ENCODE measurements at places on chromosomes 7 and 10.
A peak's percentile ranks its signal among the peaks of the same experiment; 100 is the strongest.

GRCh38 chr7:95045236-95045923, 138.0 kb downstream of the PPP1R9A start:
- DNase-seq, result no peak

- peak; percentile 56 for DNase-seq
These were observed 40.5 kb downstream of the PDE6C start for GRCh38 chr10:93652857-93653256.

GRCh38 chr7:127745445-127745844, 93.5 kb downstream of the SND1 start:
- no peak for DNase-seq

- no peak for DNase-seq
These were observed 55.8 kb upstream of the LANCL2 start for GRCh38 chr7:55309040-55309991.

GRCh38 chr7:45384499-45384898, 189.7 kb upstream of the ADCY1 start:
- DNase-seq, result no peak

- DNase-seq, result peak; percentile 51
These were observed 51.2 kb upstream of the LAMB4 start for GRCh38 chr7:108181073-108181985.

DNA sequence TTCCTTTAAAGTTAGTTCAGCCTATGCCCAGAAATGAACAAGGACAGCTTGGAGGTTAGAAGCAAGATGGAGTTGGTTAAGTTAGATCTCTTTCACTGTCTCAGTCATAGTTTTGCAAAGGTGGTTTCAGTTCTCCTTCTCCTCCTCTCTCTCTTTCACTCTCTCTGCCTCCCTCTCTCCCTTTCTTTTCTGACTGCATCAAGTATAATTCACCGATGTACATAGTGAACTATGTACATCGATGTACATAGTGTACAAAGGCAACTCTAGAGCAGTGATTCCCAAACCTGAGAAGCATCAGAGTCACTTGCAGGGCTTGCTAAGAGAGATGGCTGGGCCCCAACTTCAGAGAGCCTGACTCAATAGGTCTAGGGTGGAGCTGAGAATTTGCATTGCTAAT, 1259.7 kb downstream of the TYW1 start:
- no peak for DNase-seq

DNA sequence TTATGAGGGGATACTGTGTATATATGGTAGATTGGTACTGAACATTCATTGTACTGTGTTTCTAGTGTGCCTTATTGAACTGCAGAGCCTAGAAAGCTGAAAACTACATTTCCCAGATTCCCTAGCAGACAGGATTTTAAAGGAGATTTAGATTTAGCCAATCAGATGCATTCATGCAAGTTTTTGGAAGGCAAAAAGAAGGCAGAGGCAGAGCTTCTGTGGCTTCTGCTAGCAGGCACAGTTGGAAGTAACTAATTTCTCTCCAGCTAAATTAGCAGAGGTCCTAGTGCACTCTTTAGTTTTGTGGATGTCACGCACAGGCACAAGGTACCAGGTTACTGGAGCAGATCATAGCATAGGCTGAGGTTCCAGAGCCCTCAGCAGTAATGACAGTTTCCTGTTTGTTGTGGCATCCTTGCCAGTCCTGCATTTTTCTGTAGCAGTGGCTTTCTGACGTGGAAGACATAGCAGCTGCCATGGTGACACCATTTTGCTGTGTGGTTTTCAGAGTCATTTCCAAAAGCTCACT, 83.7 kb upstream of the CCDC71L start:
- no peak for DNase-seq

- peak; percentile 36 for DNase-seq
These were observed 6.4 kb upstream of the PRTFDC1 start for GRCh38 chr10:24958721-24959381.

DNA sequence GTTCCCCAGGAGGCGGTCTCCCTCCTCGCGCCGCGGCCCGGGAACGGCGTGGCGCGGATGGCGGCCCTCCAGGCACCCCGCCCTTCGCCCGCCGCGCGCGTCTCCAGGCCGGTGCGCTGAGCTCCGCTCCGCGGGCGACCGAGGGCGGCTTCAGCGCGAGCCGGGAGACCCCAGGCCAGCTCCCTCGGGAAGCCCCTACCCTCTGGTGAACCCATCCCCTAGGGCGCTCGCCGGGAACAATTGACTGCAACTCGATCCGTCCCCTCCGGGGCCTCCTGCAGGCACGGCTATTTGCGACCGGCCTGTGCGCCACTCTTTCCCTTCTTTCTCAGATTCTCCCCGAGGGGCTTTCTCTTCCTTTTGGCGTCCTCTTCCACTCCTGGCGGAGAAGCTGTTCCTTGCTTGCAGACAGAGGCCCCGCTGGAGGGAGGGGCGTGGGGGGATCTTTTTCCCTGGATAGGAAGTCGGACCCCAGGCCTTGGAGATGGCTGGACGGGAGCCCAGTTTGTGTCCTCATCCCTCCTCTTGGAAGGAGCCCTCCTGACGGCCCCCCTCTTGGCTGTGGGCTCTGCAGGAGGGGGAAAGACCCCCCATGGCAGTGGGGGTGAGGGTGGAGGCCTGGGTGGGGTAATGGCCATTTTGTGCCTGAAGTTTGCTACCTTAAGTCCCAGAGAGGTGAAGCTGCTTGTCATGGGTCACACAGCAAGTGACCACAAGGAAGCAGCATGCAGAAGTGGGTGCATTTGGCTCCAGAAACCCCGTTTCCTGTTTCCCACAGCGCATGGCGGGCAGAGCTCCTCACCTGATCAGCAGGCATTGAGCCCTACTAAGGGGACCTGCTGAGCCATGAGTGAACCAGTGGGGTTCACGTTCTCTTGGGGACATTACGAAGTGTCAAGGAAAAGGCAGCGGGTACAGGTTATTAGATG, 171.2 kb upstream of the TNRC18 start:
- no peak for DNase-seq

DNA sequence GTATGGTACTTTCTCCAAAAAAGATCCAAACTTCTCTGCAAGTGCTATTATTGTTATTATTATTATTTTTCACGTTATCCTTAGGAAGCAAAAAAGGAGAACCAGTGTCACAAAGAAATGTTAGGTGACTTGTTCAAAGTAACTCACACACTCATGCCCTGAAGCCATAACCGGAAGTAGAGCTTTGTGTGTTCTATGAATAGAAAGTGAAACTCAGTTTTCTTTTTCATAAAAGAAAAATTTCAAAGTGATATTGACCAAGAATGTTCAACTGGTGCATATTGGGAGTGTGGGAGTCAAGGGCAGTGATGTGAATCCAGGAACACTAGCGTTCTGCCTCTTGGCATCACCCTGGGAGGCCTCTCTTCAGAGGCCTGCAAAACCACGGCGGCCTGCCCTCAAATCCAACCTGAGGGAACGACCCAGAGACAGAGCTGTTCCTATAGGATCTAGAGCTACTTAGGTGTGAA, 106.1 kb downstream of the PRKCQ start:
- DNase-seq, result peak; percentile 57

DNA sequence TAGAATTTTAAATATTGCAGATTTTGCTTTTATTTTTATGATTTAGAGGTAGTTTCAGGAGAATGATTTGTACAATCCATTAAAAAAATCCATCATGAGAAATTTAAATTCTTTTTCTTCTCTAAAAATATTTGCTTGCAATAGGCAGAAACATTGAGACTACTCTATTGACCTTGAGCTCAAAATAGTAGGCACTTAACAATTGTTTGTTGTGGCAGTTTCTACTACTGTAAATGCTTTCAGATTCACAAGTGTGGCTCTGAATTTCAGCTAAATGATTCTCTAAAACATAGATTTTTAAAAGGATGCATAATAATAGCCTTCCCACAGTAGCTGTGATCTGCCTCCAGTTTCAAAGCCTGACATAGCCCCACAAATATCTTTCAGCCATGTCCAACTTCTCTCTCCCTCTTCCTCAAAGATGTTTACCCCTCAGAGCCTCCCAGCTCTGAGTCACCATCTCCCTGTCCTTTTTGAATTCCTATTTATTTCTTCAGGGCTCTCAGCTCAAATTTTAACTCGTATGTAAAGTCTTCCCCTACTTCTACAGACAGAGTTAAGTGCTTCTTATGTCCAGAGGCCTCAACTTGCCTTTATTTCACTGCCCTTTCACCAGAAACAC, 160.5 kb downstream of the AOAH start:
- DNase-seq, result no peak

- DNase-seq, result no peak
These were observed 259.7 kb downstream of the MTERF1 start for GRCh38 chr7:91620827-91621226.

- DNase-seq, result peak; percentile 94
These were observed 121.2 kb downstream of the EMX2 start for GRCh38 chr10:117663750-117664149.

- DNase-seq, result peak; percentile 1
These were observed 405 bp upstream of the ENTPD1 start for GRCh38 chr10:95755511-95756004.

DNA sequence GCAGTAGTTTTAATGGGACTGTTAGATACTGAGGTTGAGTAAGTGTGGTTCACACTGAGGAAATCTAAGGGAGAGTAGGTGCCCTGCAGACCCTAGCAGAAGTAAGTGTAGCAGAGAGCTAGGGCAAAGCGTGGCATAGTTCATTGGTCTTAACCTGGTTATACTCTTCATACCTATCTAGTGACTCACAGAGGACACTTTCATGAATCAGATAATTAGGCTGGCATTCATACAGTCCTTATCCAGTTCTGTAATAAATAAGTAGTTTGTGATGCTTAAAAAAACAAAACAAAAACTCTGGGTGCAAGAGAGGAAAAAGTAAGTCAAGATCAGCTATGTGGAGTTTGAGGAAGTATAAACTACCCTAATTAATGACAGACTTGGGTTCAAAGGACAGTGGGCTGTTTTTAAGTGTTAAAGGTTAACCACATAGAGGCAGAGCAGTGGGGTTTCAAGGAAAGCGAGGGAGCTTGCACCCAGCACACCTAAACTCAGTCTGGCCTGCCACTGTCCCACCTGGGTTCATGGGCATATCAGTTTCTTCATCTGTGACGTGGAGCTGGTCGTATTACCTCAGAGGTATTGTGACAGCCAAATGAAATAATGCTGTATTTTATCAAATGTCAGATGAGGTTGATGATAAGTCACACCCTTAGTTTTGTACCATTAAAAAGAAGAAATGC, 27.1 kb downstream of the LMTK2 start:
- peak; percentile 70 for DNase-seq

DNA sequence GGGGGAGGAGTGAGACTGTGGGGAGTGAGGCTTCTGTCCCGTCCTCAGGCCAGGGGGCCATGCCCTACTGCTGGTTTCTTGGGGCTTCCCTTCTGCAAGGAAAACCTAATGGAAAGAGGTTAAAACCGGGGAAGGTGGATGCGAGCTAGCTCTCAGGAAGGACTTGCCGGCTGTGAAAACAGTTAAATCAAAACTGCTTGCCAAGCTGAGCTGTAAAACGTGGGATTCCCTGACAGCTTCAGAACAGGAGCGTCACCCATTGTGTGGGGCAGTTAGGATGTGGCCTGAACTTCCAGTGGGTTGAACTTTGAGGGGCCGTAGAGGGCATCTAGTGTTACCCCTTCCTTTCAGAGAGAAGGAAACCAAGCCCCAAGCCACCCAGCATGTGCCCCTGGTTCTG, 13.1 kb downstream of the TSPAN15 start:
- no peak for DNase-seq

- no peak for DNase-seq
These were observed 130.1 kb upstream of the INHBA start for GRCh38 chr7:41832941-41833340.

DNA sequence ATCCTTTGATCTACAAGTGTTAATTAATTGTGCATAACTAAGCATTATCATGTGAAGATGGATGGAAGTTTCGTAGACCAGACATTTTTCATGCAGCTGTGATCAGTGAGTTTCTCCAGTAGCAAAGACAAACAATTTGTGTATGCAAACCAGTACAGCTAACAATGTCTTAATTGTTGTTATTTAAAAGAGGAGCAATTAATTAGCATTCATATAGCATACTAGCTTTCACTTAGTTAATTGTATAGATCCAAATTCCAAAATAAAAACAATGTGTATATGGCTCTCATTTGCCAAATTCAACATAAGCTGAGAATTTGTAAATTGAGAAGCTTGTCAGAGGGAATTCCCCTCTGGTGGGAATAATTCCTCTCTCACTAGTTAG, 22.6 kb upstream of the PRKCQ start:
- no peak for DNase-seq

GRCh38 chr7:444606-445005, 75.0 kb downstream of the PDGFA start:
- DNase-seq, result no peak

DNA sequence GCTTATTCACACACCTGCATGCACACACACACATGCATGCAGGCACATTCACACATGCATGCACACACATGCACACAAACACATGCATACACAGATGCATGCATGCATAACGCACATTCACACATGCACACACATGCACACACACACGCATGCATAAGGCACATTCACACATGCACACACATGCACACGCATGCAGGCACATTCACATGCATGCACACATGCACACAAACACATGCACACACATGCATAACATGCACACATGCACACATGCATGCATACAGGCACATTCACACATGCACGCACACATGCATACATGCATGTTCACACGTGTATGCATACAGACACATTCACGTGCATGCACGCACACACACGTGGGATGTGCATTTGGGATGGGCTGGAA, 165.8 kb downstream of the PAXIP1 start:
- DNase-seq, result no peak

DNA sequence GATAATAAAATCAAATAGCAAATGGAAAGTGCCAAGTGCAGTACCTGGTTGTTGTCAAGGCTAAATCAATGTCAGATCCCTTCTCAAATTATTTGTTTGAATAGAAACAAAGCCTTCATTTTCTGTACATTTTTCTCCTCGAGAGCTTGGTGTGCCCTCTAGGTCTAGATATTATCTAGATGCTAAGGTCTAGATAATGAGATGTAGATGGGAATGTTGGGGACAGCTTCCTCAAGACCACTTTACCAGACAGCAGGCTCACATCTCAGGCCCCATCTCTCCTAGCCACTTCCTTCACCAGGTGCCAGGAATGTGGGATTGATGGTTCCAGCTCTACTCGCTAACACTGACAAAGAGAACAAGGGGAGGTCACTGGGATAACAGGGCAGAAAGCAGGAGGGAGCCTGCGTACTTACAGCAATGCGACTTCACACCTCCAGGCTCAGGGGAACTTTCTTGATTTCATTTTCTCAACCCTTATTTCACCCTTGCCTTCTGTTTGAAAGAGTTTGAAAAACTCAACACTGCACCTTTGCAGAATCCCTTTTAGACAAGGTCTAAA, 451.4 kb upstream of the VSTM2A start:
- no peak for DNase-seq

- DNase-seq, result no peak
These were observed 233.8 kb upstream of the LYZL1 start for GRCh38 chr10:29055101-29055500.

- no peak for DNase-seq
These were observed 27.6 kb upstream of the MKRN1 start for GRCh38 chr7:140506788-140507464.

Data from kidney glomerular epithelial cell (primary cell).